CD4-positive, alpha-beta memory T cell (primary cell): ENCODE measurements at places on chromosomes 16 and 17.
A peak's percentile ranks its signal among the peaks of the same experiment; 100 is the strongest.

DNA sequence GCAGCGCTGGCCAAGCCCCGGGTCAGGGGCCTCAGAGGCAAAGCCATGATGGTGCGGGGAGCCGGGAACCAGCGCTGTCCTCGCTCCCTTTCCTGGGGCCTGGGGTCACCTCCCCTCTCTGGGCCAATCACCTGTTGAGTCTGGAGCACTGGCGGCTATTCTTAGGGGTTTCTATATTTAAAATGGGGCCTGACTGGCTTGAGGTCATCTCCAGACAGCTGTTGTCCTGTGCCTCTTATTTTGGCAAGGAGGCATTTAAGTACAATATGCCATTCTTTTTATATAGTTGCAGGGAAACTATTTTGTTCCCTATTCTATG is at the start of gene COX6A2:
Gene COX6A2 (minus strand): TSS at position 82 of the 319 bp plus-strand sequence. CDS start 35 bp downstream, at position 47.
- no peak for DNase-seq

DNA sequence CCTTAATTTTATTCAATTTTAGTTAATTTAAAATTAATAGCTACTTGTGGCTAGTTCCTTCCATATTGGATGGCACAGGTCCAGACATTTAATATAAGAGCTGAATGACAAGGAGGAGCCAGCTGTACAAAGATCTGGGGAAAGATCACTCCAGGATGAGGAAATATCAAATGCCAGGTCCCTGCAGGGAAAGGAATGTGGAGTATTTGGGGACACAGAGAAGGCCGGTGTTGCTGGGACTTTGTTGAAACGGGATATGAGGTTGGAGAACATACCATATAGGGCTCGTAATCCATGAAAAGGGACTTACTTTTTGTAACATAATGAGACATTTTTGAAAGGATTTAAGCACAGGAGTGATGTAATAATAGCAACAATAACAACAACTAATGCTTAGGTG is 426.8 kb downstream of the HS3ST4 start:
- no peak for DNase-seq

GRCh38 chr16:81462683-81463082 is 18.1 kb downstream of the CMIP start:
- no peak for DNase-seq

GRCh38 chr17:31604936-31605335 is 213.5 kb downstream of the RAB11FIP4 start:
- DNase-seq: no peak

DNA sequence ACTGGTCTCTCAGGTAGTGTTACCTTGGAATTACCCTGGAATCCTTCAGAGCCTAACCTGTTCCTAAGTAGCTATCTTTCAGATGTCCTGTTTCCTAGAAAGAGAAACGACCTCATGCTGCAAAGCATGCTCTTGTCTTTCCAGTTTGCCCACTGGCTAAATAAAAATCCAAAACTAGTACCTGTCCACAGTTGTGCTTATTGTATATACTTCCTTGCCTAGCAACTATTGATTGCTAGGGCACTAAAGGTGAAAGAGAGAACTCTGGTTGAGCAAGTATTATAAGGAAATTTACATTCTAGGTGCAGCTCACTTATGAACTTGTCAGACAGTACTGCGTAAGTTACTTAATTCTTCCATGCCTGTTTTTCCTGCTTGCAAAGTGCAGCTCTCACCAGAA is 38.5 kb downstream of the LIG3 start:
- DNase-seq: no peak

DNA sequence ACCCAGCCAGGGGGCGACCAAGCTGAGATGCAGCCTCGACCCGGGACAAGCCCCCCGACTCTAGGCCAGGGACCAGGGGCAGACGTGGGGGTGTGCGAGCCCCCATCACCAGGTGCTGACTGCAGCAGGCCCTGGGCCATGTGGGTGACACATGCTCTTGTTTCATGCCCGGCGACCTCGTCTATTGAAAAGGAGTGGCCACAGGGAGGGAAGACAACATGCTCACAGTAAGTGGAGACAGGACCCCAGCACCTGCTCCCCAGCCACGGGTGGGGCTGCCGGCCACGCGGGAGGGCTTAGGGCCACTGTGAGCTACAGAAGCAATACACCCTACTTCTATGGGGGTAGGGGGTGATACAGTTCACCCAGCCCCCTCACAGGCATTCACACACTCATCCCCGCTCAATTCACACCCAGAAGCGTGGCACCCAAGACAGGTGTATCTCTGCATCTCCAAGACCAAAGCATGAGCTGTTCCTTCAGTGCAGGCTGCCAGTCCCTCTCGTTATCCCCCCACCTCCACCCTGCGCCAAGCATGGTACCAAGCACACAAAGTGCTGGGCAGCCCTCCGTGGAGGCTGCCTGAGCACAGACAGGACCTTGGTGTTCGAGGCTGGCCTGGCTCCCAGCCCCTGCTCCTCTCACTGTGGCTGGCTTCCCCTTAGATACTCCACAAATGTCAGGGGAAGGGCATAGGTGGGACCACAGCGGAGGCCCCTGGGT is 13.6 kb downstream of the VASN start:
- DNase-seq: no peak

- no peak for DNase-seq
These were observed 880 bp downstream of the SARM1 start for GRCh38 chr17:28372203-28372944.

DNA sequence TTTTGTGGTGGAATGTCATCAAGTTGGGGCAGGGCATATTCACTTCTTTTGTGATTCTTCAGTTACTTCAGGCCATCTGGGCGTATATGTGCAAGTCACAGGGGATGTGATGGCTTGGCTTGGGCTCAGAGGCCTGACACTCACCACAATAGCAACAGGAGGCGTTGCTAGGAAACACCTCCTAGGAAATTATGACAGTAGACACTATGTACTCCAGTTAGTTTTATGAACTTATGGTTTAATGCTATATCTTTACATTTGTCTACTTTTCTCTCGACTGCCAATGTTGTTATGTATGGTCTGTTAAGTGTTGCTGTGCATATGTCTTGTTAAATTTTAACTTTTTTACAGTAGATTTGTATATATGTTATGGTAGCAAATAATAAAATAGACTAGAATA is 788.7 kb upstream of the GOT2 start:
- DNase-seq: no peak

GRCh38 chr16:24999088-24999670 is 16.0 kb downstream of the ARHGAP17 start:
- DNase-seq: no peak

DNA sequence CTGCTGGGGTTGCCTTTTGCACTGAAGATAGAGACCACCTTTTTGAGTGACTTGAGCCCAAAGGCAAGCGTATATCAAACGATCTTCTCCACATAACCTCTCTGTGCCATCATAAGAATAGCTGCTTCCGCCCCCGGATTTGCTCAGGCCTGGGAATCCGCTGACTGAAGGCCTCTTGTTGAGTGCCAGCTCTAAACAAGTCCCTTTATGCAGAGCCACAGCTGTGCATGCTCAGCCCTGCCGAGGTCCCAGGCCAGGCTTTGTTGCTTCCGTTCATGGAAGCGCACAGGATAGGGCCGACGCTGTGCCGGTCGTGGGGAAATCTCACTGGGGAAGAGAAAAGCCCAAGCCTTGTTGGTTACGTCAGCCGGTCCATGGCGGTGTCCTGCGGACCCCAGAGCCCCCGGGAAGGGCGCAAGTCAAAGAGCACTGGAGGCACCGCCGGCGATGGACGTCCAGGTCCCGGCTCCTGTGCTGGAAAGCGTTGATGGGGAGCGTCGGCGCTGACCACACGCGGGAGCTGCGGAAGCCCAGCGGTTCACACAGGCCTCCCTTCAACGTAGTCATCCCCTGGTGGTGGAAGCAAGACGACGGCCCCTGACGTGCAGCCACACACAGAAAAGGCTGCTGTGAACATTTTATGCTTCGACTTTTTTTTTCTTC is 23.5 kb upstream of the RPL13 start:
- DNase-seq: no peak

DNA sequence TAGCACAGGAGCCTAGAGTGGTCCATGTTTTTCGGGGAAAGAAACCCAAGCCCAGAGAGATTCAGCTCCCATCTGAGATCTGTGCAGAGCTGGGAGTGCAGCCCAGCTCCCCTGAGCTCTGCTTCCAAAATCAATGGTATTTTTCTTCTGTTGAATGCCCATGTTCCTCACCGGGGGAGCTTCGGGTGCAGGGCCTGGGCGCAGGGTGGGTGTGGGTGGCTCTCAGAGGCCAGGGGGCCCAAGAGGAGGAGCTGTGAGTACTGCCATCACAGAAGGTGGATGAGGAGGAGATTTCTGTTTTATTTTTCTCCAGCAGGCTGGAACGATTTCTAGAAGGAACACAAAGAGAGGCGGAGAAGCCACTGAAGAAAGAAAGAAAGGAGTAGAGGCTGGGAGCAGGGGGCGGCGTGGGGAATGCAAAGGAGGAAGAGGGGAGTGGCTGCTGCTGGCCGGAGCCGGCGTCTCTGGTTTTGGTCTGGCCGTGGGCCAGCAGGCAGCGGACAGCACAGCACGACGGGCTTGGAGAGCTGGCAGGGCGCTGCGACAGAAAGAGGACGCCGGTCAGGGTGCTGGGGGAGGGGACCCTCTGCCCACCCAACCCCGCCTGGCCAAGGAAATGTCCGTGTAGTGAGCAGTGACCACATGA is 76.2 kb upstream of the KSR1 start:
- no peak for DNase-seq

DNA sequence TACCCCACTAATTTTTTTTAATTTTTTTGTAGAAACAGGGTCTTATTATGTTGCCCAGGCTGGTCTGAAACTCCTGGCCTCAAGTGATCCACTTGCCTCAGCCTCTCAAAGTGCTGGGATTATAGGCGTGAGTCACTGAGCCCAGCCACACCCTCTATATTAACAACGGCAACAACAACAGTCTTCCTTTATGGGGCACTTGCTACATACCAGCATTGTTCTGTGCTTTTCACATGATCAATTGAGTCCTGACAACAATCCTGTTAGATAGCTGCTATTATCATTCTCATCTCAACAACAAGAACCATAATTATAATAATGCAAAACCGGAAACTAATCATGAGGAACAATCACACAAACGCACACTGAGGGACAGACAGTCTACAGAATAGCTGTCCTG is 12.6 kb upstream of the ARL5C start:
- DNase-seq: no peak

DNA sequence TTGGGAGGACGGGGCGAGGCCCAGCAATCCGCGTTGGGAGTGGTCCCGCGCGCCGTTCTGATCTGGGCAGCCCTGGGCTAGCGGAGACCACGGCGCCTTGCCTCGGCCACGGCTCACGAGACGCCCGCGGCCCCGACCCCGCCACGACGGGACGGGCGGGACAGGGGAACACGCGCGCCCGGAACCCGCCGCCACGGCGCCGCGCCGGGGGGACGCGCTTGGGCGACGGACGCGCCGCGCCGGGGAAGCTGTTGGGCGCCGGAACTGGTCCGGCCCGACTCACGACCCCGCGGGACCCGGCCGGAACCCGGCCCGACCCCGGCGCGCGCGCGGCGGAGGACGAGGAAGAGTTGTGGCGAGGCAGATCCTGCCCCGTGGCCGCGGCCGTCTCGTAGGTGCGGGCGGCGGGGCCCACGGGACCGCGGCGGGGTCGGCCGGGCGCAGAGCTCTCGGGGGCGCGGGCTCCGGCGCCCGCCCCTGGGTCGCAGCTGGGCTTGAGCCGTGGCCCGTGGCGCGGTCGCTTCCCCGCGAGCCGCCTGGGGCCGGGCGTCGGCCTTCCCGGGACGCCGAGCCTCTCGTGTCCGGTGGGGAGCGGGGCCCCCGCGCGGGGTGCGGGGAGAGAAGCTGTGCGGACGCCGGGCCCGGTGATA is at the start of gene ACSF3:
Gene ACSF3 (plus strand): TSS at position 251 of the 650 bp plus-strand sequence. CDS start 6,830 bp downstream, outside the sequence.
- peak; percentile 63 for DNase-seq

GRCh38 chr17:72392056-72393010 is 271.5 kb downstream of the SOX9 start:
- no peak for DNase-seq

- no peak for DNase-seq
These were observed 35.4 kb upstream of the USP22 start for GRCh38 chr17:21078016-21078780.

DNA sequence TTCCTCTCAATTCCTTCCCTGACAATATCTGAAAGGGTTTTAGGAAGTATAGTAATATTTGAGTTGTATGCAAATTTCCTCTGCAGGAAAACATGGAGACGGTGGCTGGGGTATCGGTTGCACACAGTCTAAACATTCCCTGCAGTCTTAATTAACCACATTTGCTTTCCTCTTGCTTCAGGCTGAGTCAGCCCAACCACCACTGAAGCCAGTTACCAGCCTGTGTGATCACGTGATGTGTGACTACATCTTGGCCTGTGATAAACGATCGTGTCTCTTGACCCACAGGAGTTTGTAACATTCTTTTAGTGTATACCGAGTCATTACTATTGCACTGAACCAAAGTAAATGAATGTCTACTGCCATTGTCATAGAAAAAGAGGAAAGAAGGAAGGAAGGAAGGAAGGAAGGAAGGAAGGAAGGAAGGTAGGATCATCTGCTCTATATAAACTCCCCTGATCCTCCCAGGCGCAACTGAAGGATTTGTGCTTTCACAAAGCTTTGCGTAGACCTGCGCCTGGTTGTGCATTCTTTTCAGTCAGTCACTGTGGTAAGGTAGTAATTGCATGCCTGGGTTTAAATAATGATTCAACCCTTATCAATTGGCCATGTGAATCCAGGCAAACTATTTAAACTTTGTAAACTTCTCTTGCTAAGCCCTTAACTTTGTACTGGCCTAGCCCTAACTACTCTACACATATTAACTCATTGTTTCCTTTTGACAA is 280.6 kb upstream of the SALL1 start:
- DNase-seq: no peak

DNA sequence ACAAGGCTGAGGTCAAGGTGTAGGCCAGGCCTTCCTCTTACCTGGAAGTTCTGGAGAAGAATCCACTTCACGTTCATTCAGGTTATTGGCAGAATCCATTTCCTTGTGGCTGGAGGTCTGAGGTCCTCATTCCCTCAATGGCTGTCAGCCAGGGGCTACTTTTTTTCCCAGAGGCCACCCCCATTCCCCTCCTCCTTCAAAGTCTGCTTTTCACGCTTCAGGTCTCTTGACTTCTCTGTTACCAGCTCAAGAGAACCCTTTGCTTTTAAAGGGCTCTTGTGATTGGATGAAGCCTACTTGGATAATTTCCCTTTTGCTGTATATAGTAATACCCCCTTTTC is 55.1 kb upstream of the LGALS9 start:
- no peak for DNase-seq

- DNase-seq: no peak
These were observed 87.2 kb upstream of the TOX3 start for GRCh38 chr16:52634104-52634503.

DNA sequence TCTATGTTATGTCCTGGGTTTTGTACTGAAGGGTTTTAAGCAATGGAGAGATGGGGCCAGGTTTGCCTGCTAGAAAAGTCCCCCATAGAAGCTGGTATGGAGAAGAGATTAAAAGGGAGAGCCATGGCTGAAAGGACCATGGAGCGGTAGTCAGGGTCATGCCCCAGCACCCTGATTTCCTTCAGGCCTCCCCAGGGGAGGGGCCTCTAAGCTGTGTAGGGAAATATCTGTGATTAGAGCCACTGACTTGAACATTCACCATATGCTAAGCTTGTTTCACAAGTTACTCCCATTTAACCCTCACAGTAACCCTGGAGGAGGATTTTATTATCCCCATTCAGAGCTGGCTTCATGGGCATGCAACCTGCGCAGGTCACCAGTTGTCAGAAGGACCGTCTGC is 3.8 kb upstream of the ATP2A3 start:
- DNase-seq: no peak
